ENCODE measurements at places on chromosomes 11 and 22.
A peak's percentile ranks its signal among the peaks of the same experiment; 100 is the strongest.

DNA sequence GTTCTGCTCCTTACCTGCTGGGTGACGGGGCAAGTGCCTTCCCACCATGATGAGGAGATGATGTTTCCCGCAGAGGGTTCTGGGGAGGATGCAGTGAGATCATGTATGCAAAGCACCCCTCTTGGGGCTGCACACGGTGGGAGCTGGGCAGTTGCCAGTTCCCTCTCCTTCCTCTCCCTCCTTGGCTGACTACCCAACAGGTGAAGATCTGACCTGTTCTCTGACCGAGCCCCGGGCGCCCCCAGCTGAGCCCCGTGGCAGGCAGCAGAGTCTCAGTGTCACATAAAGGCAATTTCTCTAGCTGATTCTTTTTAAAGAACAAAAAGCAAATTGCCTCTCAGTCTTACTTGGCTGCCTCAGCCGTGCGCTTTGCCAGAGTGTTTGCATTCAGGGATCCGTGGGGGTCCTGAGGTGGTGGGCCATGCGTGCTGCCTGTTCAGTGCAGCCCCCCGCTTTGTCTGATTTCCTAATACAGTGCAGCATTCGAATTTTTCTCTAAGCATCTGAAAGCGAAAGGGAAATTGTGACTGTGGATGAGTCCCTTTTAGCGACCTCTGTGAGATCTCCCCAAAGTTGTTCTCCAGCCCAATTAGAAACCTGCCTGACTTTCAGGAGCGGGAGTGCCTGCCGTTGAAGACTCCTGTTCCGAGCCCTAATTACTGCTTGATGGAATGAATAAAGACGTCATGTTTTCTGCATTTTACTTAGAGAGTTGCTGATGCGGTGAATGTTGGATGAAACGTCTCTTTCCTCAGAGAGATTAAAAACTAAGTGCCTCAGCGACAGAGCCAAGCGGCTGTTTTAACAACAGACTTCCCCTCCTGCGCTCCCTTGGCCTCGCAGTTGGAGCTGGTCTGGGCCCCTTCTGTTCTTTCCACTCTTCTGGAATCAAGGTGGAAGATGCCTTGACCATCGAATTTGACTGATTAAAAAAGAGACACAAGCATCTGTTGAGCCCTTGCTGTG lies 86.0 kb downstream of the GRIK4 start:
- DNase-seq = no peak

DNA sequence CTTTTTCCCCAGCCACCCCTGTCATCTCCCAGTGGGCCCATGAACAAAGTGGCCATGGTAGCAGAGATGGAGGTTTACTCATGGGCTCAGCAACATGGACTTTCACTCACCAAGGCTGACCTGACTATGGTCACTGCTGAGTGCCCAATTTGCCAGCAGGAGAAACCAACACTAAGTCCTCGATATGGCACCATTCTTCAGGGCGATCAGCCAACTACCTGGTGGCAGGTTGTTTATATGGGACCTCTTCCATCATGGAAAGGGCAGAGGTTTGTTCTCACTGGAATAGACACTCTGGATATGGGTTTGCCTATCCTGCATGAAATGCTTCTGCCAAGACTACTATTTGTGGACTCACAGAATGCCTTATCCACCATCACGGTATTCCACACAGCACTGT lies 1009.1 kb downstream of the NTM start:
- DNase-seq = no peak

- DNase-seq = no peak
These were observed 3.3 kb downstream of the VSIG2 start for GRCh38 chr11:124748481-124749343.

DNA sequence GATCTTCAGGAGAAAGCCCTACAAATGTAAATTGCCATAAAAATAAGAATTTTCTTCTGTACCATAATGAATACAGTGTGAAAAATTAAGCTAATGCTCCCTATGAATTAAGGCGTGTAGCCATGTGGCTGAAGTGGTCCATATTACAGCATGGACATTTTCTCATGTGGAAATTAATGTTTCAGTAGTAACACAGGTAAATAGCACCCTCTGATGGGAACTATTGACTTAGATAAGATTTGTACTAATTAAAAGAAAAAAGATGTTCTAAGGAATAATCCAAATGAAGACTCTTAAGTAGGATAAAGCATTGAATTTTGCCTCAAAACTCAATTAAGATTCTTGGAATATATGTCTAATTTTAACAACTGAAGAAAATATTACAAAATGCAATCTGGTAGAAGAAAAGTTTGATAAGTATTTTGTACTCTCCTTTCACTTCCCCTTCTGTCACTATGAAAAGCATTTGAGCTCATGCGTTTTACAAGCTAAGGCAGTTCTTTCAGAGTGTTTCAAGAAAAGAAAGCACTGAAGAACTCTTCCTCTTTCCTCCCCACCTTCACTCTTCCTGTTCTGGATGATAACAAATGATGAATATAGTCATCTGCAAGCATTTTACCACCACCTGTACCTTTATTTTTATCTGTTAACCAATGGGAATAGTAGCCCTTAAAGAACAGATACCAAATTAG lies 9.9 kb upstream of the OR8D2 start:
- no peak for DNase-seq

DNA sequence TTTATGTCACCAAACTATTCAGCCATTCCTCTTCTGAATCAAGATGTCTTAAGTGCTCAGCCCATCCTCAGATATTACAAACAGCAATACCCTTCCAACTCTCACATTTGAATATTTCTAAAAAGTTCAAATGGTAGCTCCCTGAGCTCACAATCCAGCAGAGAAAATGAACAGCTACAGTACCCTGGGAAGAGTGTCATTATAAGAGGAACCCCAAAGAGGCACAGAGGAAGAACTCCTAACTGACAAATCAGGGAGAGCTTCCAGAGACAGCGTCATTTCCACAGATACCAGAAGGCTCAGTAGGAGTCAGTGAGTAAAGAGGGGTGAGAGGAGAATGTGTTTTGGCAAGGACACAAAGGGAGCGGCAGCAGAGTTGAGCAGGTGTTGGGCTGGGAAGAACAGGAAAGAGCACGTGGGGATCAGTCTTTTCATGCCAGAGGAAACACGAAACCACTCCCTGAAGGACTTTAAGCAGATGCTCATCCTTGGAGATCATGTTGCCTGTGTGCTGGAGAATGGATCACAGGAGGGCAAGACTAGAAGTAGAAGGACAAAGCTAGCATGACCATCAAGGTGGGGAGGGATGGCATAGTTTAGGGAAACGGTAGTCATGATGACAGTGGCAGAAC lies 4.3 kb downstream of the CLTCL1 start:
- DNase-seq = no peak

- no peak for DNase-seq
These were observed 61.3 kb upstream of the OR5P2 start for GRCh38 chr11:7858006-7858405.

GRCh38 chr22:38925571-38926041 lies 31.8 kb upstream of the APOBEC3A start:
- no peak for DNase-seq

DNA sequence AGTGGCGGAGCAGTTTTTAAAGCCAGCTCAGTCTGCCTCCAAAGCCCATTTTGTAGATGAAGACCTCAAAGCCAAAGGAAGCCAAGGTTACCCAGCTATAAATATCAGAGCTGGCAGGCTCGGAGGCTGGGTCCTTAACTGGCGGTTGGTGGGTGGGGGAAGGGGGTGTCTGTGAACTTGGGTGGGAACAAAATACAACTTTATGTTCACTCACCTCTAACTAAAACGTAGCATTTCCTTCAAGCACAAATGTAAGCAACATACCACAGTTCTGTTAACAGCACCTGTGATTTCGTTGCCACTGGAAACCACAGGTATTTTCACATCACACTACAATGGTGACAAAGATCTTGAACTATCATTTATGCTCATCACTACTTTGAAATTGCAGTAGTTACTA lies 99.7 kb upstream of the SYT13 start:
- DNase-seq = no peak

- DNase-seq = no peak
These were observed 5.3 kb downstream of the TYR start for GRCh38 chr11:89182773-89183518.

GRCh38 chr22:20645954-20646353 lies 128.0 kb upstream of the SERPIND1 start:
- DNase-seq = no peak

DNA sequence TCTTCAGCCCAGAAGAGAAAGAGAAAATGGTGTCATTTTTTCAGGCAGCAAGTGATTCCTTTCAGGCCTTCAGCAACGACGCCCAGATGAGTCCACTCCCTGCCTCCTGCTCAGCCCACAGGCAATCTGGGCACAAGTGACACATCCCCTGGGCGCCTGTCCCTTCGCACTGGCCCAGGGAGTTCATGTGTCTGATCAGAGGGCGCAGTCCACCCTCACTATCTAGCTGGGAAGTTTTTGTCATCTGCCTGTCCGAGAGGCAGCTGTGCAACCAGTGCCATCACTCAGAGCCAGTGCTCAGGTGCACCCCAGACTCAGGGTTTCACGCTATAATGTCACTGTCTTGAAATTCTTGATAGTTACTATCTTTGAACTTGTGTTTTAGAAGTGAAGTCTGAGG lies 1.4 kb upstream of the KCNQ1OT1 start:
- DNase-seq = no peak

GRCh38 chr11:12024254-12024926 lies 16.0 kb upstream of the DKK3 start:
- no peak for DNase-seq

GRCh38 chr22:27715106-27715505 lies 86.5 kb downstream of the MN1 start:
- no peak for DNase-seq

- DNase-seq = no peak
These were observed 113.9 kb downstream of the CCDC81 start for GRCh38 chr11:86488553-86488952.

GRCh38 chr11:68122936-68123539 lies 1.9 kb upstream of the CHKA start:
- no peak for DNase-seq

DNA sequence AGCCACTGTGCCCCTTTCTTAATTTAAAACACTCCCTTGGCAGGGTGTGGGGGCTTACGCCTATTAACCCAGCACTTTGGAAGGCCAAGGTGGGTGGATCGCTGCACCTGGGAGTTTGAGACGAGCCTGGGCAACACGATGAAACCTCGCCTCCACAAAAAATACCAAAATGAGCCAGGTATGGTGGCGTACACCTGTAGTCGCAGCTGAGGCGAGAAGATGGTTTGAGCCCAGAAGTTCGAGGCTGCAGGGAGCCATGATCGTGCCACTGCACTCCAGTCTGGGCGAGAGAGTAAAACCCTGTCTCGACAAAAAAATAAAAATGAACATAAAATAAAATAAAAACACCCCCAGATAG lies 45.0 kb downstream of the LINC01488 start:
- no peak for DNase-seq

DNA sequence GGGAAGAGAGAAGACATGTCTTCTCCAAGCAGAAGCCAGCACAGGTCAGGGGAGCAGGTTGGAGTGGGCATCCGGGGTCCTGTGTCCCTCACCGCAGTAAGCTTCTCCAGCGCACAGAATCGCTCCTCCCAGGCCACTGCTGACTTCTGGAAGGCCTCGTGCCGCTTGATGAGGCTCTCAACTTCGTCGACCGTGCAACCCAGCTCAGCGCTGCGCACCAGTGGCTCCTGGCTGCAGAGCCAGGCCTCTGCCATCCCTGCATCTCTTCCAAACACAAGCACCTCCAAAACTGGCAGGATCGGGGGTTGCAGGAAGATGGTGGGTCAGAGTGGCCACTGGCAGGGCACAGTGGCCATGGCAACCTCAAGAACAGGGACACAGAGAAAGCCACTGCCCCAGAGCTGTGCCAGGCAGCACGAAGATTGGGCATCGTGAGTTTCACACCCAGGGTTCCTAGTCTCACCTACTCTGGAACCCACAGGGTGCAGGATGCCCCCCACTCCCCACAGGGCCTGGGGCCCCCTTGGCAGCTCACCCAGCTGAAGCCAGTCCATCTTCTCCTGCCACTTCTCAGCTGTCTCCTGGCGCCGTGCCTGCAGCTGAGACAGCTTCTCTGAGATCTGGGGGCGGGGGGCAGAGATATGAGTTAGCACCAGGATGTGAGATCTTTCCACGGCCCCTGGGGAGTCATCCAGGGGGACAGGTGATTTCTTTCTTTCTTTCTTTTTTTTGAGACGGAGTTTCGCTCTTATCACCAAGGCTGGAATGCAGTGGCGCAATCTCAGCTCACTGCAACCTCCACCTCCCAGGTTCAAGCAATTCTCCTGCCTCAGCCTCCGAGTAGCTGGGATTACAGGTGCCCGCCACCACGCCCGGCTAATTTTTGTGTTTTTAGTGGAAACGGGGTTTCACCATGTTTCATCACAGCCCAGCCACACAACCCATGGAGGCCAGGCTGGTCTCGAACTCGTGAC lies 11.2 kb upstream of the RBM4B start:
- no peak for DNase-seq

DNA sequence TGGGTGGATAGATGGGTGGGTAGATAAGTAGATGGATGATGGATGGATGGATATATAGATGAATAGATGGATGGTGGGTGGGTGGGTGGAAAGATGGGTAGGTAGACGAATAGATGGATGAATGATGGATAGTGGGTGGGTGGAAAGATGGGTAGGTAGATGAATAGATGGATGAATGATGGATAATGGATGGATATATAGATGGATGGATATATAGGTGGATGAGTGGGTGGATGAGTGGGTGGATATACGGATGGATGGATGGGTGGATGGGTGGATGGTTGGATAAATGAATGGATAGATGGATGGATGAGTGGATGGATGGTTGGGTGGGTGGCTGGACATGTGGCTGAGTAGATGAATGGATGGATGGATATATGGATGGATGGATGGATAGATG lies 53.1 kb upstream of the THY1 start:
- no peak for DNase-seq

- no peak for DNase-seq
These were observed 56.5 kb upstream of the ARHGAP32 start for GRCh38 chr11:129248618-129249017.

GRCh38 chr11:71948314-71949027 lies 19.6 kb downstream of the RNF121 start:
- DNase-seq = no peak

GRCh38 chr22:49892226-49892899 lies 25.9 kb downstream of the ALG12 start:
- no peak for DNase-seq

GRCh38 chr11:123116486-123116885 lies 54.5 kb upstream of the HSPA8 start:
- DNase-seq = no peak

- no peak for DNase-seq
These were observed 118.8 kb upstream of the CADM1 start for GRCh38 chr11:115623021-115623451.

GRCh38 chr22:38572065-38572464 lies 2.1 kb upstream of the DMC1 start:
- DNase-seq = peak; percentile 16

GRCh38 chr11:32940865-32941264 lies 48.3 kb downstream of the QSER1 start:
- DNase-seq = no peak

DNA sequence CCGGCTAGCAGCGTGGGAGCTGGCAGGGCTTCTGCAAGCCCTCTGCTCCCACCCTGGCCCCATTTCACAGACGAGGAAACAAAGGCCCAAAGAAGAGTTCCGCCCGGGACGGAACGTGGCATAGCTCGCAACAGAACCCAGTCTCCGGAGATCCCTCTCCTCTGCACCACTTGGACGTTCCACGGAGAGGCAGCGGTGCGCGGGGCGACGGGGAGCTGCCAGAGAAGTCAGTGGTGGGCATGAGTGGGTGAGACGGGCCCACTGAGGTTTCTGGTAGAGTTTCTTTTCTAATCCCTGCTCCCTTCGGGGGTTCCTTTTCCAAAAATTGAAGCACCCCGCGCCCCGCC lies 554 bp upstream of the NECTIN1 start:
- no peak for DNase-seq

Data from stimulated activated CD4-positive, alpha-beta T cell treated with anti-CD3 and anti-CD28 coated beads, Interleukin-2, amount 100 ng/mL, for 4 hours (primary cell).